CD4-positive, alpha-beta T cell treated with Interferon alpha-2 for 1 hour (primary cell): ENCODE measurements at places on chromosomes 11 and 22.
A peak's percentile ranks its signal among the peaks of the same experiment; 100 is the strongest.

DNA sequence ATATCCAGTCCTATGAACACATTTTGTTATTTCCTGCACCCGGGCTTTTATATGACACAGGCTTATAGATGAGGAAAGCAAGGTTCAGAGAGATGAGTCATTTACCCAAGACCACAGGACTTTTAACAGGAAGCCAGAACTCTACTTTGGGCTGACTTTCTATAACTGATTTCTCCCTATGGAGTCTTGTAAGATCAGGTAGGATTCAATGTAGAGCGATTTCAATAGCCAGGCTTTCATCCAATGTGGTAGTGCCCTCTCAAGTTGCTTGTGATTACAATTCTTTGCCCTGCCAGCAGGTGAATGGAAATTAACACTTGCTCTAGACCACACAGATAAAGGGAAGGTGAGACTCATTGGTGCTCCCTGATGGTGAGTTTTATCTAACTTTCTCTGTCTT lies 378.3 kb downstream of the INSC start:
- no peak for DNase-seq

GRCh38 chr22:36164621-36165020 lies 4.1 kb upstream of the APOL3 start:
- no peak for DNase-seq

DNA sequence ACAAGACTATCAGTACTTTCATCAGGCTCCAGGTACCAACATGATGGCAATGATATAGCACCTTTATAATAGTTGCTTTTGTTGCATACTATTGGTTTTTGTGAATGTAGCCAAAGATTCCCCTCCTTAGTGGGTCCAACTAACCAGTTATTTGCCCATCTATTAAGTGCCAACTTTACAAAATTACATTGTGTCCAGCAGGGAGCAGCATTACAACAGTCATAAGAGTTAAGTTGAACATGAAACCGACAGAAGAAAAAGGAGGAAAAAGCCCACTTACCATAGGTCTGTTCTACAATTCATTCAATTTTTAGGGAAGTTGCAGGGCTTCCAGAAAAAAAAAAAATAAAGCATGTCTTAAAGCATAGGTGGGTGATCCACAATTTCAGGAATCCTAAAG lies 21.6 kb downstream of the IMMP1L start:
- DNase-seq, result no peak

DNA sequence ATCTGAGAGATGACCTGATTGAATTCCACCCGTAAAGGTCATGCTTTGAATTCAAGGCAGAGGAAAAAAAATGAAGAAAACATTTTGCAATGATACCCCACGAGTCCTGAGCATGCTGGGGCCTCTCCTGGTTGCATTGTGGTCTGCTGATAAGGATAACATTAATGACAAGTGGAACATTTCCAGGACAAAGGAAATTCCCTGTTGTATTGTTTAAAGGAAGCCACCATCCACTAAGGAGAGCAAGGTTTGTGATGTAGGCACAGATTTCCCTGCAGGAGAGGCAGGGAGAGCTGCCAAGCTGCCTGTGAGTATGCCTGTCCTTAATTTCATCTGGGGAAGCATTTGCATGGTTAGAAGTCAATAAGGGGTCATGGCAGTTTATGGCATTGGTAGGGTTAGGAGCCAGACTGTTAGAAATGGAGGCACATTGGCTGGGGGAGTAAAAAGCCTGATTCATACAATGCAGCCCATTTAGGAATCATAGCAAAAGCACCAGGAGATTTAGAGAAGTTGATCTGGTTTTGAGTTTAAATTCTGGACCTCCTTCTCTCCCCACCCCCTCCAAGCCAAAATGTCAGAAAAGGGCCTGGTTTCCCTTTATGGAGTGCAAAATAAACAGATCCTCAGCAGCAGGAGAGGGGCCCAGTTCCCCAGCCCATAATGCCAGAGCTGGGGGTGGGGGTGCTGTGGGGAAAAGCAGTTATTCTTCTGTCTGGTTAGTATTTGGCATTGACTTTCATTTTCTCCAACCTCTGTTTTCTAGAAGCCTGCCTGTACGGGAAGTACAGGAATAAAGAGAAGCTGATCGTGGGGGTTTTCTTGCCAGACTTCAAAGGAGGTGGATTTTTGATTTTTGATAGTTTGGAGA lies 22.1 kb downstream of the FLI1 start:
- DNase-seq, result peak; percentile 50

DNA sequence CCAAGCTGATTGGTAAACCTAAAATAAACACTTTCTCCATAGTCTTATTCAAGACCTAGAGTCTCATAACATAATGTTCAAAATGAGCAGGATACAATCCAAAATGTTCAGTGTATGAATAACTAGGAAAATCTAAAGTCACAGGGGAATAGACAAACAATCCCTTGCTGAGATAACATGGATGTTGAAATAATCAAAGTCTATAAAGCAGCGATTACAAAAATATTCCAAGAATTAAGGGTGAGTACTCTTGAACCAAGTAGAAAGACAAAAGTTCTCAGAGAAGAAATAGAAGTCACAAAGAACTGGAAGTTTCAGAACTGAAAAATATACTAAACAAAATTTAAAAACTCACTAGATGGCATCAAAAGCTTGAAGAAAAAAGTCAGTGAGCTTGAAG lies 561.0 kb downstream of the INSC start:
- DNase-seq, result no peak

- DNase-seq, result no peak
These were observed 63.3 kb upstream of the ME3 start for GRCh38 chr11:86735451-86736290.

GRCh38 chr11:102430158-102430836 lies 22.3 kb downstream of the TMEM123 start:
- DNase-seq, result no peak

DNA sequence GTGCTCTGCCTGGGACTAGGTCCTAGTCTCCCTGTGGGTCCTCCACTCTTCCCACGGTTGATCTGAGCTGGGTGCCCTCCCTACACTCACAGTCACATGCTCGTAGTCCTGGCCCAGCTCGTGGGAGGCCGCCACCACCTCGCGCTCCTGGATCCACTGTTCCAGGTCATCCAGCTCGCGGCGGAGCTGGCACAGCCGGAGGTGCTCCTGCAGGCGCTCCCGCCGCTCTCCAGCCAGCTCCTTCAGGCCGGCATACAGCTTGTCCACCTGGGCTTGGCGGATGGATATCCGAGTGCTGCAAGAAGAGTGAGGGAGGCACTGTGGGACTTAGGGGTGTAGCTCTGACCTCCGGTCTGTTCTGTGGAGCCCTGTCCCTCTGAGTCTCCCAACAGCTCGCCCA lies 14.8 kb upstream of the RBM4B start:
- DNase-seq, result no peak

DNA sequence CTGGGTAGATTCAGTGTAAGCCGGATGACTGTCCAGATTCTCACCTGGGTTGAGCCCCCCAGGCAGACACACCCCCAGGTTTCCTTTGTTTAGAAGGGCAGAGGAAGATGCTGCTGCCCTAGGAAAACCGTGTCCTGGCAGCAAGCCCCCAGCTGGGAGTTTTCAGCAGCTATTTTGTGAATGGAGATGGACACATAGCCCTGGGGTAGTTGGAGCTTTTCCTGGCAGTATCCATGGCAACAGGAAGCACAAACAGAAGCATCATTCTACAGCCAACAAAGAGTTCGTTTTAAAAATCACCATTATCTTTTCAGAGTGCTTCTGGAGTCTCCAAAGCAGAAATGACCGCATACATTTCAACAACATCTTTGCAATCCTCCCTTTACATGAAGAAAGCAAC lies 245.5 kb downstream of the BRD1 start:
- no peak for DNase-seq

GRCh38 chr22:30680991-30681770 lies 13.5 kb upstream of the OSBP2 start:
- DNase-seq, result no peak

DNA sequence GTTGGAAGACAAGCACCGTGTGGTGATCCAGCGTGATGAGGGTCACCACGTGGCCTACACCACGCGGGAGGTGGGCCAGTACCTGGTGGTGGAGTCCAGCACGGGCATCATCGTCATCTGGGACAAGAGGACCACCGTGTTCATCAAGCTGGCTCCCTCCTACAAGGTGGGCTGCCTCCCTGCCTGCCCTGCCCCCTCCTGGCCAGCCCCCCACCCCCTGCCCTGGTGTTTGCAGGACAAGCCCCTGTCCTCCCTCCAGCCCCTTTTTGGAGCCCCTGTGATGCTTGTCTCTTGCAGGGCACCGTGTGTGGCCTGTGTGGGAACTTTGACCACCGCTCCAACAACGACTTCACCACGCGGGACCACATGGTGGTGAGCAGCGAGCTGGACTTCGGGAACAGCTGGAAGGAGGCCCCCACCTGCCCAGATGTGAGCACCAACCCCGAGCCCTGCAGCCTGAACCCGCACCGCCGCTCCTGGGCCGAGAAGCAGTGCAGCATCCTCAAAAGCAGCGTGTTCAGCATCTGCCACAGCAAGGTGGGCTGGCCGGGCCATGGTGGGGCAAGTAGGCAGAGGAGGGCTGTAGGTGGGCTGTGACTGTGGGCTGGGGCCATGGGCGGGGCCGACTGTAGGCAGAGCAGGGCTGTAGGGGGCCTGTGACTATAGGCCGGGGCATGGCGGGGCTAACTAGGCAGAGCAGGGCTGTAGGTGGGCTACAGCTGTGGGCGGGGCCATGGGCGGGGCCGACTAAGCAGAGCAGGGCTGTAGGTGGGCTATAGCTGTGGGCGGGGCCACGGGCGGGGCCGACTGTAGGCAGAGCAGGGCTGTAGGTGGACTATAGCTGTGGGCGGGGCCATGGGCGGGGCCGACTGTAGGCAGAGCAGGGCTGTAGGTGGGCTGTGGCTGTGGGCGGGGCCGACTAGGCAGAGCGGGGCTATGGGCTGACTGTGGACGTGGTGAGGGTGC lies 13.6 kb downstream of the MUC2 start:
- no peak for DNase-seq

DNA sequence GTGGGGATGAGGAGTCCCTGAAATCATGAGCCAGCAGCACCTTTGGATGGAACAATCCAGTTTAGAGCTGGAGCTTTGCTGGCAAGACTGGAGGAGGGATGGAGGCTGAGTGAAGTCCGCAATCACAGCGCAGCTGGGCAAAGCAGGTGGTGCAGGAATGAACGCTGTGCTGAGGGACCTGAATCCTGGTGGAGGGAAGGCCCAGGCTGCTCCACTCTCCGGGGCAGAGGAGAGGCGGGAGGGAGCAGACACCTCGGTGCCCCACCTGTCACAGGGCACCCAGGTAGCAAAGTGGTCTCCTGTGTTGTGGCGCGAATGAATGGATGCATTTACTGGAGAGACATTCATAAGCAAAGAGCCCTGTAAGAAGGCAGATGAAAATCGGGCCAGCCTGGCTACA lies 124.8 kb upstream of the ANO1 start:
- no peak for DNase-seq

- no peak for DNase-seq
These were observed 76.2 kb upstream of the HORMAD2 start for GRCh38 chr22:30004101-30004500.

DNA sequence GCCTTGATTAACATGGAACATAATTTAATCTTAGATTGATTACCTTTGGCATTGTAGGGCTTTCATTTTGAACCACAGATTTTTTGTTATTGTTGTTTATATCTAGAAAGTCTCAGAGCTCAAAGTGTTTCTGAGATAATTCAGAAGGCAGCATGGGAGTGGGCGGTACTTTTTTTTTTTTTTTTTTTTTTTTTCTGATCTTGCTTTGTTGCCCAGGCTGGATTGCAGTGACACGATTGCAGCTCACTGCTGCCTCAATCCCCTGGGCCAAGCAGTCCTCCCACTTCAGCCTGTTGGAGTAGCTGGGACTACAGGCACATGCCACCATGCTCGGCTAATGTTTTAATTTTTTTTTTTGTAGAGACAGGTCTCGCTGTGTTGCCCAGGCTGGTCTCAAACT lies 21.5 kb downstream of the CAT start:
- DNase-seq, result no peak

GRCh38 chr11:35747668-35748067 lies 85.1 kb downstream of the TRIM44 start:
- DNase-seq, result no peak

DNA sequence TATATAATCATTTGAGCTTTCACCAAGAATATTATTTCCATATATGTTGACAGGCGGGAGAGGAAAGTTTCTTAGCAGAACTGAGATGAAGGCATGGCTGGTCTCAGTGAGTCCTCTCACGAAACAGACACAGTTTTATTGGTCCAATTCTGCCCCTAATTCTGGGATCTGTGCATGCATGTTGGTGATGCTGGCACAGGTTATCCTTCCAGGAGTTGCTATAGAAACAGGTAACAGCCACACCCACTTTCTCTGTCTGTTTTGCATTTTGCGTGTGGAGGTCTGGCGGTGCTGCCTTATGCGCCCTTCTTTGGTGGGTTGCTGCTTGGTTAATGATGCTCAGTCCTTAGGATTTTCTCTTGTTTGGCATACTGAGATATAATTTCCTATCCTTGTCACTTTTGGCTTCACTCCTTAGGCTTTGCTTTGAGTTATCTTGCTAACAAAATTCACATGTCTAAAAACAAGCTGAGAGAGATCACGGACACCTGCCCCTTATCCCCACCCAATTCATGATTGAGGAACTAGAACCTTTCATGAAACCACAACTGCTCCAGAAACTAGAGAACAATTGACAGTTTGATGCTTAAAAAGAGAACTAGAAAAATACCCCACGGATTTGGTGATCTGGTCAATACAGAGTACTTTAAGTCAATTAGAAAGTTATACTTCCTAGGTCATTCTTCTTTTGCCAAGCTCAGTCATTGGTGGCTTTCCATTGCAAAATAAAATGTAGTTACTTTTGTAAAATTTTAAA lies 189.3 kb downstream of the FAT3 start:
- no peak for DNase-seq

- DNase-seq, result no peak
These were observed 40.8 kb upstream of the CYP2D6 start for GRCh38 chr22:42171417-42171816.

- no peak for DNase-seq
These were observed 22.0 kb downstream of the AMPD3 start for GRCh38 chr11:10476927-10477689.

GRCh38 chr11:88280673-88281316 lies 56.7 kb downstream of the CTSC start:
- DNase-seq, result no peak

GRCh38 chr11:66089067-66089466 lies 19.0 kb downstream of the PACS1 start:
- no peak for DNase-seq

GRCh38 chr11:91241226-91241625 lies 983.4 kb upstream of the FAT3 start:
- DNase-seq, result no peak

GRCh38 chr22:46084943-46085827 lies 65.1 kb upstream of the PPARA start:
- DNase-seq, result no peak

DNA sequence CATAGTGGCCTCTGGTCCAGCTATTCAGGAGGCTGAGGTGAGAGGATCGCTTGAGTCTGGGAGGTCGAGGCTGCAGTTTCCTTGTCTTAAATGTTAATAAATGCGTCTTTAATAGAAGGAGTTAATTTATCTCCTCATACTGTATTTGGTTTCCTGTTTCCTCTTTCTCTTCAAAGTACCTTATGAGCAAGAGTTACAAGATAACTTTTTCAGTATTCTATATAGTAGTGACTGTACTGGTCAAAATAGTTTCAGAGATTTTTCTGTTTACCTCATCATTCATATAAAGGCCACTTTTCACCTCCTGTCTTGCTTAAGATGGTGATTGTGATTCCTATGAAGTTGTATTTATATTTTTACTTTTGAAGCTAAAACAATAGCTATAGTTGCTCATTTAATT lies 50.9 kb downstream of the MCAM start:
- no peak for DNase-seq
